ENCODE measurements at places on chromosomes 7 and 10. TPM values are rescaled to one million over a fixed set of nuclear protein-coding genes. Genes with fewer than 3 reads are reported as not detected.

DNA sequence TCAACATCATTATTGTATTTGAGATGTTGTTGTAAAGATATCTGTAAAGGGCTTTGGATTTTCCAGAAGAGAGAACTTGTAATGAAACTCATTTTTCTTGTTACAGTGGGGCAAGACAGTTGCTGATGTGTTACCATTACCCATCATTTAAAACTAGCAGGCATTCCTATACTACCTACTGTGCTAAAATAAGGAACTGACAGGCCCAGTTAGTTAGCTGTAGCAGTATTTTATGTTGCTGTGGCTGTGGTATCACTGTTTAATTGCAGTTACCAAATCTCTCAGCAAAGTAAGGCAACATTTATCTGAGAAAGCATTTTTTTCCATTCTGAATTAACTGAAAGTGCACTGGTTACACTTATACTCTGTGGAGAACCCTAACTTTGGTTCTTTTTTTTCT is 9.9 kb downstream of the ST7 start:
- no peak overlapping the region for H3K4me3 ChIP-seq
- no peak for DNase-seq
- no peaks in the 10 kb centered on the region for H3K4me1 ChIP-seq
- H3K36me3 ChIP-seq: no peaks in the 10 kb centered on the region

DNA sequence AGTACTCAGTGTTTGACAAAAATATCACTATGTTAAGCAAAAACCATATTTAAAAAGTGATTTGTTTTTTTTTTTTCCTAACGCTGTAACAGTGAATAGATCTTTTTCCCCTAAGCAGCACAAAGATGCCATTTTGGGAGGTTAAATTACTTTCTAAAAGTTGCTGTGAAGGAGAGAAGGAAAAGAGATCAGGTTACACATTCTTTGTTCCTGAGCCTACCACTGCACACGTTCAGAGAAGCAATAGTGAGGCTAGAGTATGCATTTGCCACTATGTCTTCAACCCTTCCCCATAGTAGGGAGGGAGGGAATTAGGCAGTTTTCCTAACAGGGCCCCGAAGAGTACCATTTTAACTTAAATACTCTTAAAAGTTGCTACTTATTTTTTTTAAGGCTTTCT is 38.9 kb downstream of the BMPR1A start:
- DNase-seq: peak; percentile 23
- H3K27ac ChIP-seq: no peak overlapping the region
- H3K4me3 ChIP-seq: no peak overlapping the region
- H3K36me3 ChIP-seq: peaks cover 6% of the 10 kb centered on the region
- H3K4me1 ChIP-seq: peaks cover 3% of the 10 kb centered on the region
- no peaks in the 10 kb centered on the region for H3K27me3 ChIP-seq

- DNase-seq: no peak
- H3K36me3 ChIP-seq: no peaks in the 10 kb centered on the region
- no peaks in the 10 kb centered on the region for H3K27me3 ChIP-seq
- H3K4me3 ChIP-seq: no peak overlapping the region
- H3K4me1 ChIP-seq: no peaks in the 10 kb centered on the region
Observed at GRCh38 chr10:27564398-27564797, 60.3 kb downstream of the RAB18 start.

GRCh38 chr10:48509974-48510692 is 94.7 kb downstream of the ARHGAP22 start:
- H3K4me1 ChIP-seq: peaks cover 3% of the 10 kb centered on the region
- DNase-seq: no peak
- no peak overlapping the region for H3K27ac ChIP-seq
- H3K36me3 ChIP-seq: no peaks in the 10 kb centered on the region
- H3K4me3 ChIP-seq: no peak overlapping the region
- H3K27me3 ChIP-seq: no peaks in the 10 kb centered on the region

DNA sequence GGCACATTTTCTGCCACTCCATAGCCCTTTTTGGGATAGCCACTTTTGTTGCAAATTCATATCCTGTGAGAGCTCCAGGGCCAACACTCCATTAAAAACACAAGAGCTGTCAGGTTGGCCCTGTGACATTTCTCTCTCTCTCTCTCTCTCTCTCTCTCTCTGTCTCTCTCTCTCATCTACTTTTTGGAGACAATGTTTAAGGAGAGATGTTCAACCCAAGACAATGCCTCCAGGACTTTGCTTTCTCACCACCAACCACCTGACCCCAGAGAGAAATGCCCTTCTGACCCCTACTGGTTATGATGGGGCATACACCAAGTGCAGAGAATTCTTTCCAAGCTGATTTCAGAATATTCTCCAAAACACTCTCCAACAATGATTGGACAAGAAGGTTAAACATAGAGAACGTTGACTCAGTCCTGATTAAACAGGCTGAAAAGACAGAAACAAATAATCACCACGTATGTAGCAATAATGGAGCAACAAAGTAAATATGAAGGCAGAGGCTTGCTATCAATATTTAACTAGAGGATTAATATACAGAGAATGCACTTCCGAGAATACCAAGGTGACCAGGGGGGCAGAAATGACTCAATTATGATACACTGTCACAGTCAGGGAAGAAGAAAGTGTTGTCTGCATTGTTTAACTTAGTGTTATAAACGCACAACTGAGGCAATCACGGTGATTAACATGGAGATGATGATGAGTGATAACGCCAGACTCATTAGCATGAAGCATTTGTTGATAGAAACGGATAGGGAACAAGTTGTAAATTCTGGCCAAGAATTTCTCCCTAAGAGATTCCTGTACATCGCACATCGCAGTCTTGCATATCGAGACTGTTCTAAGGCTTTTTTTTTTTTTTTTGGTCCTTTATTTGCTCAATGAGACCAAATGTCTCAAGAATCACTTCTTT is 178.5 kb downstream of the NRP1 start:
- H3K4me3 ChIP-seq: no peak overlapping the region
- no peaks in the 10 kb centered on the region for H3K36me3 ChIP-seq
- H3K27ac ChIP-seq: peak overlapping the region; percentile 42
- peak; percentile 30 for DNase-seq
- H3K27me3 ChIP-seq: no peaks in the 10 kb centered on the region
- no peaks in the 10 kb centered on the region for H3K4me1 ChIP-seq

The FBXO24 gene
- 1.3 TPM for total RNA-seq

The PAPOLB gene
- 1.9 TPM for total RNA-seq
